ENCODE measurements at places on chromosomes 2 and 18.

- DNase-seq: no peak
Observed at GRCh38 chr2:235793163-235793752, 299.4 kb downstream of the AGAP1 start.

- no peak for DNase-seq
Observed at GRCh38 chr2:9087121-9087681, 83.7 kb upstream of the MBOAT2 start.

DNA sequence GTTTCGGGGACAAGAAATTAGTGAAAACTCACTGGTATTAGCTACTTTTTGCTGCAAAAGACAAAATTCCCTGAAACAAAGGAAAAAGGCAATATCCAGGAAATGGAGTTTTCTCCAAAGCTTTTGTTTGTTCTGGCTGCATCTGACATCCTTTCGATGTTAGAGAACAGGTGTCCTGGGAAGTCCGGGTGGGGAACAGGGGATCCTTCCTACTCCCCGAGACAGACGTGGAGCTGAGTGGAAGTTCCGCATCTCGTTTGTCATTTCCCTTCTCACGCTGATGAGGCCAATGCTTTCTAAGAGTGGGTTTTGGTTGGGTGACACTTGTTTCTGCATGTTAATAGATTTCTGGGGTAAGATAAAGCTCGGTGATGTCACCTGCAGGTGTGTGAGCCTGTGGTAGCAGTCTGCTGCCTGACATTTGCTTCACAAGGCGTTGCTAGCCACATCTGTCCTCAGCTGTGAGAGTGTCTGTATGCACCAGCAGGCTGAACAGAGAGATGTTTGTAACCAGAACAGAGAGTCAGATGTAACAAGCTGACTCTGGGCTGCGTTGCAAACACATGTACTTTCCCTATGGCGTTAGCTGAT, 125.9 kb downstream of the ACOXL start:
- DNase-seq: no peak

GRCh38 chr18:32110005-32110404, 18.3 kb downstream of the RNF138 start:
- DNase-seq: no peak

DNA sequence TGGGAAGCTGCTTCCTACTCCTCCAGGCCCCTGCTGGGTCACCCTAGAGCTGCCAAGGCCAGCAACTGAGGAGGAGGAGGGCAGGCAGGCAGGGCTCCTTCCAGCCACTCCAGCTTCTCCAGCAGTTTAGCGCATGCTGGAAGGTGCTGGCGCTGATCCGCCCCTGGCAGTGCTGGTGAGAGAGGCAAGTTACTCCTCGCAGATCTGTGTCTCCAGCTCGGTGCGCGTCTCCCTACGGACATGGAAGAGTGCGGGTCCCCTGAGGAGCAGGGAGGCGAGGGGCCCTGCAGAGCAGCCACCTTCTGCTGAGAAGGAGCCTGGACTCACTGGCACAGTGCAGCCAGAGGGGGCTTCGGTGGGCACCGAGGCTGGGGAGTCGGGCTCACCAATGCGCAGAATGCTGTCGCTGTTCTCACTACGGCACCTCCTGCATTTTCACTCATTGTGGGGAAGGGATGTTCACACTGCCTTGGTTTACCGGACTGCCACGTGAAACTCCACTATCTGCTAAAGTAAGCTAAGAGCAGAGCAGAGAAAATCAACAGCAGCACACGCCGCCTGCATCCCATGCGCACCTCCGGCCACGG, 206.0 kb downstream of the HDAC4 start:
- DNase-seq: no peak

GRCh38 chr2:151363709-151364108, 6.3 kb downstream of the TNFAIP6 start:
- no peak for DNase-seq

DNA sequence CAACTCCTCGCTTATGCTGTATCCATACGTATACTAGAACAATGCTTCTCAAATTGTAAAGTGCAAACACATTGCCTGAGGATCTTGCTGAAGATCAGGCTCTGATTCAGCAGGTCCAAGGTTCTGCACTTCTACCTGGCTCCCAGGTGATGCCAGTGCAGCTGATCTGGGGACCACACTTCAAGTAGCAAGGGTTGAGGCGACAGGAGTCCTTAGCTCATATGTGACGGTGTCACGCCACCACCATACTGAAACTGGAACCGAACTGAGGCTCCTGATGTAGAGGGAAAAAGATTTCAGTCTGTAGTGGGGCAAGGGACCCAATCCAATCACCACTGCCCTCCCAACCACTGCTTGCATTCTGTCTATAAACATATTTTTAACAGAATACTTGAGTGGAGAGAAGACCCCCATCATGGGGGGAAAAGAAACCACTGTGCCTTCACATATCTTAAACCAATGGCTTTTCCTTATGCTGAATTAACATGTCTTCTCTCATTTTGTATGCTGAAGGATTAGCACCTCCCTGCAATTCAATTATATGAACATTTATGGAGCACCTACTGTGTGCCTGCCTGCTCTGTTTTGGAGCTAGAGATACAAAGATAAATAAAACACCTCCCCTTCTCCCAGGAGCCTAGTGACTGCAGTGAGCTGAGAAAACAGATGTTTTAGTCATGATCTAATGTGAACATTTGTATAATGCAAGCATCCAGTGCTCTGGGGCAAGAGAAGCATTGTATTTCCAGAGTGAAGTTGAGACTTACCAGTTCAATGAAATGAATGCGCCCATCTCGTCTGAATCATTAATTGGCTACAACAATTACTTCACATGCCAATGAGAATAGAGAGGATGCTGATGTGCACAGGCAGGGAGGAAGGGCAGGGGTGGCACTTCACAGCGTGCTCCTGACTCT, 6.6 kb upstream of the ASAP2 start:
- DNase-seq: no peak

- DNase-seq: no peak
Observed at GRCh38 chr18:8996771-8997432, 105.6 kb upstream of the NDUFV2 start.

GRCh38 chr2:43018179-43019024, 208.0 kb downstream of the ZFP36L2 start:
- no peak for DNase-seq

- no peak for DNase-seq
Observed at GRCh38 chr2:236554629-236555282, 14.9 kb upstream of the ACKR3 start.

DNA sequence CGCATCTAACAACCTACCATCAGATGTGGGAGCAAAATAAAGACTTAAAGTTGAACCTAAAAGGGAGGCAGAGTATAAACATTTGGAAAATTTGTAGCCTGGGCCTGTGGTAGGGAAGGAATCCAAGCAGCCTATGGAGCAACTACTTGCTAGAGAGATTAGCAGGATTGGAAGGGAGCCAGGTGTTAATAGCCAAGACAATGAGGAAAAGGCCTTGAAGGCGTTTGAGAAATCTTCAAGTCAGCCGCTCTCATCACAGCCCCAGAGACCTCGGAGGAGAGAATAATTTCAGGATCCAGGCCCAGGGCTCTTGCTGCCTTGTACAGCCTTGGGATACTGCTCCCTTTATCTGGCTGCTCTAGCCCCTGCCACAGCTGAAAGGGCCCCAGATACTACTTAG, 219.7 kb downstream of the THSD7B start:
- DNase-seq: no peak

GRCh38 chr2:12718015-12718671, 1.4 kb downstream of the TRIB2 start:
- no peak for DNase-seq

DNA sequence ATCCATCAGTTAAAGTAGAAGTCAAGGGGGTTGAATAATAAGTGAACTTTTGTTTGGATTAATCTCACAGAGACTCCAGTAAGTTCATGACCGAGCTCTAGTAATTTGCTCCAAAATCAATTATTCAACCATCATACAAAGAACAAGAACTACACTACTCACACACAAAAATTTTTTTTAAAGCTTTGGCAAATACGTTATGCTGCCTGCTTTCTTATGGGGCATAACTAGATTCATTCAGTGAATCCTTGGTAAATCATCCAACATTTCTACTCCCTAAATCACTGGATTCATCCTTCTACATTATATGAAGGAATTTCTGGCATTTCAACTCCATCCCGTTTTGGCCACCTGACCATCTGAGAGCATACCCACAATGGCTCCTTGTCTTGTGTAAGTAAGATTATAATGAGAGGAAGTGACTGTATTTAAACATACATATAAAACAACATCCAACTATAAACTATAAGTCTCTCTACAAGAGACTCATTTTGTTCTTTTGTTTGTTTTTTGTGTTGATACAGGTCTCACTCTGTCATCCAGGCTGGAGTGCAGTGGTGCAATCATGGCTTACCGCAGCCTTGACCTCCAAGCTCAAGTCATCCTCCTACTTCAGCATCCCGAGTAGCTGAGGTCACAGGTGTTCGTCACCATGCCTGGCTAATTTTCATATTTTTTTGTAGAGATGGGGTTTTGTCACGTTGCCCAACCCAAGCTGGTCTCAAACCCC, 144.2 kb upstream of the LRRTM4 start:
- no peak for DNase-seq

DNA sequence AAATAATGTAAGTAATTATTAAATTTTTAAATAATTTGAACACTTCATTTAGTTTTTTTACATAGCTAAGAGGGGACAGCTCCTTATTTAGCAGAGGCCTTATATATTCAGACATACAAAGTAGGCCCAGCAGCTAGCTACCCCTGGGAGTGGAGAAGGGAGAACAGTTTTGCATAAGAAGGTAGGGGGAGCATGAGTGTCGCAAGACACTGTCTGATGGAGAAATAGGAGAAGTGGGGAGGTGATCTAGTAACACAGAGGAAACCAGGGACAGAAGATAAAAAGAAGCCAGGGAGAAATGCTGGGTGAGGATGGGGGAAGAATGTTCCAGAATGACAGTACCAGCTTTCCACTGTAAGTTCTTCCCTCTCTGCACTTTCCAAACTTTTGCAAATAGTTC, 16.0 kb upstream of the RGPD4 start:
- no peak for DNase-seq

GRCh38 chr2:161243312-161243711, 64.9 kb upstream of the PSMD14 start:
- DNase-seq: no peak

DNA sequence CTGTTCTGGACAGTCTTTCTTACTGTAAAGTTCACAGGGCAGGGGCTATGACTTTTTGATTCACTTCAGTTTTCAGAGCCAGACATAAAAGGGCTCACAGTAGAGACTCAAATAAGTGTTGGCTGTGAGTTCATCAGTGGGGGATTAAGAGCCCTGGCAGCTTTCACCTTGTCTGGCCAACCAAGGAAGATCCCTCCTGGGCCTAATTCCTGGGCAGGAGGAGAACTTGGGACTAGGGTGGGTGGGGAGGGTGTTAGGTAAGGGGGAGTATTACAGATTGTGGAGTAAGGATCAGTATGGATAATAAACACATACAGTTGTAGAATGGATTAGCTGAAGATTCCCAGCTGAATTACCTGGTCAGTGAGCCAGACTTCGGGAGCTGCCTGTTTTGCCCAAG, 904 bp upstream of the SFXN5 start:
- DNase-seq: no peak

Data from GOT3 (cell line).